ENCODE measurements at places on chromosomes 4 and X. TPM values are rescaled to one million over a fixed set of nuclear protein-coding genes. Genes with fewer than 3 reads are reported as not detected.

TLR3 gene
- 2.1 TPM for total RNA-seq

GALNTL6 gene
- 68.5 TPM for total RNA-seq

TCEAL5 gene
- total RNA-seq, result 13.6 TPM

CTAG1A gene
- not detected for total RNA-seq

UGT2B17 gene
- not detected for total RNA-seq

CHRDL1 gene
- total RNA-seq, result 5.5 TPM
